ENCODE measurements at places on chromosomes 1 and 21. TPM values are rescaled to one million over a fixed set of nuclear protein-coding genes. Genes with fewer than 3 reads are reported as not detected.

Gene SMCP
- total RNA-seq: not detected

GRCh38 chr1:119181218-119181617, 40.8 kb upstream of the WARS2 start:
- DNase-seq: no peak

GRCh38 chr1:970973-971730, 4.9 kb downstream of the PLEKHN1 start:
- no peak for DNase-seq

Gene TTC34
- total RNA-seq: 0.43 TPM

- no peak for DNase-seq
Observed at GRCh38 chr1:101742509-101742908, 254.2 kb downstream of the OLFM3 start.

DNA sequence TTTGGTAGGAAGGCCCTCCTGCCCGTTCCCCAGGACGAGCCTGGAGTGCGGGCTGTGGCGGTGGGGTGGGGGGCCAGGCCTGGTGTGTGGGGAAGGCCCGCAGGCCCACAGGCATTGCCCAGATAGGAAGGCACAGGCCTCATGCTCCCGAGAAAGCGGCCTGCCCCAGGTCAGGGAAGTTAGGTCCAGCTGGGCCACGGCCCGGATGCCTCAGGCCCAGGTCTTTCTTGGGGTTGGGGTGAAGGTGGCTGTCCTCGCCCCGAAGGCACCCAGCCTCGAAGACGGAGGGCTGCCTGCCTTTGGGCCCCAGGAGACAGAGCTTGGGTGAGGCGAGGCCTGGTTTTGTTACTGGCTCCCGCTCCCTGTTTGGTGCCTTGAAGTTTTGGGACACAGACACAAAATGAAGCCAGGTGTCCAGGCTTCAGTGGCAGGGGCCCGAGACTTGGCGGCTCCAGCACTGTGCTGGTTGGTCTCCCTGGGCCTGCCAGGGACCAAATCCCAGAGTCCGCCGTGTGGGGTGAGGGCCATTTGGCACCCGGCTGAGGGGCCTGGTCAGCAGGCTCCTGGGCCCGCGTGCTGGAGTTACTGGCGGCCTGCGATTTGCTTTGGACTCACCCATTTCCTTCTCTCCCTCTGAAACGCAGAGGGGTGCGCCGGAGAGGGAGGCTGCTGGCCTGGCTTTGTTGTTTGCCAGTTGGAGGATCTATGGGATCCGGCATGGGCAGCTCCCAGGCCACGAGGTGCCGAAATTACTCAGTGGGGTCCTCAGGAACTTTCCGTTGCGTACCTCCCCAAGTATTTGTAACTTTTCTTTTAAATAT, 2.0 kb downstream of the SKI start:
- peak; percentile 61 for DNase-seq

GRCh38 chr1:25245809-25246599, 1.2 kb downstream of the RSRP1 start:
- DNase-seq: peak; percentile 57

GRCh38 chr1:30111431-30111830, 612.0 kb downstream of the MATN1 start:
- peak; percentile 45 for DNase-seq

All from fibroblast of villous mesenchyme (primary cell).